ENCODE measurements at places on chromosomes 3 and 15. TPM values are rescaled to one million over a fixed set of nuclear protein-coding genes. Genes with fewer than 3 reads are reported as not detected.

Gene TMF1
- total RNA-seq = 35.2 TPM

- DNase-seq = no peak
Observed at GRCh38 chr3:160616716-160617115, 51.3 kb upstream of the KPNA4 start.

GRCh38 chr3:99704417-99704816, 66.0 kb downstream of the COL8A1 start:
- DNase-seq = no peak

- no peak for DNase-seq
Observed at GRCh38 chr3:85785766-85786165, 827.0 kb downstream of the CADM2 start.

DNA sequence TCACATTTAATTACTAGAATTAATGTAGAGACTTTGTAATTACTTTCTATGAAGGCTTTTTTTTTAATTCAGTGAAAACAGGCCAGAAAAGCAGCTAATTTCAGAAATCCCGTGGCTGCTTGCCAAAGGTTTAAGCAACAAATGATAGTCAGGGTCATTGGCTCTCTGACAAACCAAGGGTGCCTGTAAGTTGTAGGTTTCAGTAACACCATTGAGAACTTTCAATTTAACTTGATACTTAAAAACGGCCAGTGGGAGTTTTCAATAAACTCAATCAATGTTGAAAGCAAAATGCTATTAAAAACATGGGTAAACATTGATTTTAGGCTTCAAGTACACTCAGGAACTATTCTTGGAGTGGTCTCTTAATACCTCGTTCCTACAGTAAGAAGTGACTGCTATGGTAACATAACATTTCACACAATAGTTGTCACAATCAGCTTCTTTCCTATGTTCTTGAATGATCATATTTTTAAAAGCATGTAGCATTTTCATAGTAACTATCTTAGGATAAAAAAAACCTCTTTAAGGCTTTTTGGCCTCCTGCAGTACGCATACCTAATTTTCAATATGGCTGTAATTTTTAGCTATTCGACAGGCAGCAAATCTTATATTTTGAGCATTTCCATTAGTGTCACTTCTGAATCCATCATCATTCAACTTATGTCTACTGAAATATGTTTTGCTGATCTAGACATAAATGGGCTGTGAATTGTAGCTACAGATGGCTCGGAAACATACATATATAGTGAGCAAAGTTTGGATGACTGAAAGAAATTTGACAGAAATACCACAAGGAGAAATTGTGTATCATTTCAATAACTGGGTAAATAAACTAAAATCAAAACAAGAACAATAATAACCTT, 592.1 kb upstream of the GBE1 start:
- DNase-seq = no peak

DNA sequence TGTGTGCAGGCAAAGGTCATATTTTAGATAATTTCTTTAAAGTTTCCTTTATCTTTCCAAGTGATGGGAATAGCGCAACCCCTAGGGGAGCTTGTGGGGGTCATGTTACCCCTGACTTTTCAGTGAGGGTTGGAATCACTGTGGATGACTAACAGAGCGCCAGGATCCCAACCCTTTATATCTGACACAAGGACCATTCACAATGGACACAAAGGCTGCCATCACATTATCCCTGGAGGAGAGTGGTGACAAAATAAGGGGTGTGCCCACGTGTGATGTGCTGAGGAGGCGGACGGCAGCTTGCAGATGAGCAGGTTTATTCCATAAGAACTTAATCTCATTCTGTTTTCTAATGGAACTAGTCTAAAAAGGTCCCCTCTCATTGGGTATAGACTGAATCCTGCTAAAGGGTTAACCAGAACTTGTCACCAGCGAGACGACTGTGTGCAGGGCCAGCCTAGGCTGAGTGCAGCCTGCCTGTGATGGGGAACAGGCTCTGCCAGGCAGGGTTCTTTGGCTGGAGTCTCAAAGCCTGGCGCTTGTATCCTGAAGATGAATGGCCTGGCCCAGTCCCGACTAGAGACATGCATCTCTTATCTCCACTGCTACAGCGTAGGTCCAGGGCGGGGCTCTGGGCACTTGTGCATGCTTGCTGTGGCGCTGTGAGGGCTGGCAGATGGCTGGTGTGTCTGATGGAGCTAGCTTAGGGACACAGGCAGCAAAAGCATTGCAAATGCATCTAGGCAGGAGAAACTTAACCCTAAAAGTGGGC, 50.2 kb downstream of the CHDH start:
- no peak for DNase-seq
